WTC11 (cell line): ENCODE measurements at places on chromosomes 1 and 21. TPM values are rescaled to one million over a fixed set of nuclear protein-coding genes. Genes with fewer than 3 reads are reported as not detected.

Gene FAM229A
- 6.7 to 10.4 TPM (median 9.4 TPM) in 3 replicates for total RNA-seq

Gene FNBP1L
- 79.1 to 81.8 TPM (median 79.6 TPM) in 3 replicates for total RNA-seq

Gene SPRR1A
- not detected in 3 replicates for total RNA-seq

DNA sequence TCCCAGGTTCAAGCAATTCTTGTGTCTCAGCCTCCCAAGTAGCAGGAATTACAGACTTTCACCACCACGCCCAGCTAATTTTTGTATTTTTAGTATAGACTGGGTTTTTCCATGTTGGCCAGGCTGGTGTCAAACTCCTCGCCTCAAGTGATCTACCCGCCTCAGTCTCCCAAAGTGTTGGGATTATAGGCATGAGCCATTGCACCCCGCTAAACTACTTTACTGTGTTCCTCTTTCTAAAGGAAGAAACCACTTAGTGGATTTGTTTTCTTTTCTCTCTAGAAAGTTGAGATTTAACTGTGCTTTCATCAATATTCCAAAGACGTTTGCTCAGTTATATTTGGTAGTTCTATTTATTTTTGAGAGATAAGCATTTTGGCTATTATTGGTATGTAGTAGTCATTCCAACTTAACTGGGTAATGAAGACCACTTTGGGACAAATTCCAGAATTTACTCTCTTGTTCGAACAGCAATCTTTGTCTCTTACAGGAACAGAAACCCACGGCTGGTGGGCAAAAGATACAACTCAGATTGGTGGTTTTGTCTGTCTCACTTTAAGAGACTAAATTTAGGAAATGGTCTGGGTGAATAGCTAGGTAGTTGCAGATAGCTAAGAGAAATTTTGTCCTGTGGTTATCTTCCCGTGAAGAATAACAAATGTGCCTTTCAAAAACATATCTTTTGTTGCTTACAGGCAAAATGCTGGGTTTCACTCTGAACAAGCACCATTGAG is 103.5 kb upstream of the CD55 start:
- no peak for DNase-seq

Gene SPRR2G
- not detected in 3 replicates for total RNA-seq

DNA sequence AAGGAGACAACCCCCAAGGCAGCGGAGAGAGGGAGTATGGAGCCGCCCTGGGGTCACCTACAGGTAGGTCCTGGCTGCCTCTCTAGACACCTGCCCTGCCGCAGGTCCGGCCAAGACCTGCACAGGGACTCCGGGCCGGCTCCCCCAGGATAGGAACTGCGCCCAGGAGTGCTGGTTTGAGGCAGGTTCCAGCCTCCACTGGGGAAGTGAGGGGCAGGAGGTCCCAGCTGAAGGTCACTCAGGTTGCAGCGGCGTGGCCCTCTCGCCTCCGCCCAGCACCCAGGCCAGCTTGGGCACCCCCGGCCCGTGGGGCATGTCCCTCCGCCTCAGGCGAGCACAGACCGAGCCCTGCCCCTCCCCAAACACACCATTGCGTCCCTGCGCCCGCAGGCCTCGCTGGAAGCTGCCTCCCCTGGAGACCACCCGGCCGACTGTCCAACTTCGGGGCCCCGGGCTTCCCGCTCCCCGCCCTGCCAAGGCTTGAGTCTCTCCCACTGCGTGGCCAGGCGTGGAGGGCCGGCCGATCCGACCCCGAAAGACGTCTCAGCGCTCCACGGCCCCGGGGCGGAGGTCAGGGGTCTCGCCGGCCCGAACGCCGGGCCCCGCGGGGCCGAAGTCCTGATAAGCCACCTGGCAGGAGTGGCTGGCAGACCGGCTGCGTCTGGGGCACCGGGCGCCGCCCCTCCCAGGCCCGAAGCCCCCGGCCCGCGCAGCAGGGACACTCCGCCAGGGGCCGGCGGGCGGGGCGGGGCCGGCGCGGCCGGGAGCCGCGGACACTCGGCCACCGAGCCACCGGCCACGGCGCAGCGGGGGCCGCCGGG is 1.4 kb upstream of the SKI start:
- peak; percentile 53 for DNase-seq

GRCh38 chr1:236774926-236775325 is 20.2 kb upstream of the MTR start:
- DNase-seq: no peak

- DNase-seq: no peak
These were observed 8.8 kb downstream of the PCP4L1 start for GRCh38 chr1:161267321-161267720.

Gene ATP1A2
- total RNA-seq: 22.8 to 25.6 TPM (median 23.2 TPM) in 3 replicates

Gene S100A9
- 0.33 to 0.37 TPM in 2 of 3 replicates, not detected in the other for total RNA-seq

Gene IRF6
- total RNA-seq: 16.6 to 17.9 TPM (median 17.2 TPM) in 3 replicates

Gene LRRC38
- total RNA-seq: 0.15 to 0.25 TPM (median 0.16 TPM) in 3 replicates

GRCh38 chr1:67436511-67437055 is 6.4 kb upstream of the SERBP1 start:
- no peak for DNase-seq

GRCh38 chr1:114352797-114353196 is 158.2 kb downstream of the TRIM33 start:
- no peak for DNase-seq

DNA sequence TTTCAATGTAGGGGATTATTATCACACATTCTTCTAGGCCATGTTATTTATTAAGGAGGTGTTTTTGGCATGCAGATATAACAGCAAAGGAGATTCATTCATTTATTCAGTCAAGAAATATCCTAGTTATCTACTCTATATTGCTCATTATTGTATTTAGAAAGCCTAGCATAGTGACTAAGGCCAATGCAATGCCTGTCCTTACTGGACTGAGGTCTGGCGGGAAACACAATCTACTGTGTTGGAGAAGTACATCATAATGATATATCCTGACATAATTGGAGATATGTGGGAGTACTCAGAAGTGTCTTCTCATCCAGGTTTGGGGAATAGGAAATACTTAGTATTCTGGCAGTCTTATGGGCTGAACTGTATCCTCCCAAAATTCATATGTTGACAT is 421.5 kb upstream of the USP24 start:
- no peak for DNase-seq

Gene CPT2
- total RNA-seq: 30.3 to 33.7 TPM (median 31.8 TPM) in 3 replicates

- no peak for DNase-seq
These were observed 124.6 kb downstream of the TGFBR3 start for GRCh38 chr1:91761295-91761721.

Gene ERICH3
- 0.07 TPM in 1 of 3 replicates, not detected in the others for total RNA-seq

- peak; percentile 78 for DNase-seq
These were observed 16.4 kb downstream of the ECHDC2 start for GRCh38 chr1:52904927-52905698.

DNA sequence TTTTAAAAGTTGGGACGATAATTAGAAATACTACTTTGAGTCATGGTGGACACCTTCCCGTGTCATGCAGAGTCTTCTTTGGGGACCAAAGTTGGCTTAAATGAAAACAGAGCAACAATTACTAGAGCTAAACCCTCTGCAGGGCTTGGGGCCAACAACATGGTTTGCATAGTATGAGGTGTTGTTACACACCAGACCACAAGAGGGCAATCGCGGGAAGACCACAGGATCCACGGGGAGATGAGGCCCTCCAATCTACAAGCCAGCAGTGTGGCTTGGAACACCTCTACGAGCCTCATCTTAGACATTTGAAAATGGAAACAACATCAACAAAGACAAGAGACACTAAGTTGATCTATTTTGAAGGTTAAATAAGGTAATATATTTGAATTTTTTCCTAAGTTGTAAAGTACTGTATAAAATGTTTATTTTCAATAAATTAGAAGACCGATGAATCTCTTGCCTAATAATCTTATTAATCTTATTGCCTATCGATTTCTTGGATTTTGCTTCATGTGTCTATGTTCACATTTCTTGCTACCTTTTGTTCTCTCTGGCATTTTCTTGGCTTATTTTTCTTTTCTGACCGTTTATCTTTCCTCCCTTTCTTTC is 8.2 kb upstream of the SMCP start:
- DNase-seq: peak; percentile 26

Gene OR2L3
- total RNA-seq: not detected in 3 replicates

DNA sequence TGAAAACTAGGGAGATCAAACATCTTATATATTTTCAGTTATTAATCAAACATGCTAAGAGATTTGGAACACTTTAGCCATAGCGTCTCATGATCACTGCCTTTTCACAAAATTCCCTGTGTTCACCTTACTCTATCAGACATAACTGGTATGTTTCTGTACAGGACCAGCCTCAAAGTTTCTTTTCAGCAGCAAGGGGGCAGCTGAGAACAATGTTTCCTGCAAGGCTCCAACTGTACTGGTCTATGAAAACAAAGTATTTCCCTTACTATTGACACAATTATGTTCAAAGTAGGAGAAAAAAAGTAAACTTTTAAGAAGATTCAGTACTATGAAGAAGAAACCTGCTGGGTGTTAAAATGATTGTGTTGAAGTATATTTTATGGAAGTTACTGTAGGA is 98.5 kb downstream of the ATF6 start:
- DNase-seq: no peak

Gene PALMD
- total RNA-seq: 0.07 to 0.09 TPM in 2 of 3 replicates, not detected in the other

DNA sequence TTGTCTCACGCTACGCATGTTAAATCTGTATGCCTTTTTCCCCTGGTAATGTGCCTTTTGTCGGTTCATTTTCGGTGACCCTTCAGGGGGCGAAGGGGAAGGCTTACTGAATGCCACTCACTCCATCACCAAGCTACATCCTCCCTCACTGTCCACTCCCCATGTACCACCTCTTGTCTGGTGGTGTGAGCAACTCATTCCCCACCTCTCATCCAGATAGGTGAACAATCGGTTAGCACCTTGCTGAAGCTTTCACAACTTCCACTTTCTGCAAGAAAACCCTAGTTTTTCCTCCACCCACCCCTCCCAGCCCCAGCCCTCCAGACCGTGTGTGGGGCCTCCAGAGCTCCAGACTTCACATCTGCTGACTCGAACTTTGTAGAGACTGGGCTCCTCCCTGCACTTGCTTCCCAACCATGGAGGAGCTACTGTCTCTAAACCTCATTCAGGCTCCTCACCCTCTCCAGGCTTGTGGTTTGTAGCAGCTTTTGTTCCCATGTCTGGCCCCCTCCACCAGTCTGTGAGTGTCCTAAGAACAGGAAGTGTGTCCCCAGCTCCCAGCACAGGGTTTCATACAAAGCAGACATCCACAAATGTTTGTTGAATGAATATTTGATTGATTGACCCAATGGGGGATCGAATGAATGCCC is 48.4 kb upstream of the RUNX3 start:
- DNase-seq: no peak

- peak; percentile 94 for DNase-seq
These were observed 2.4 kb downstream of the RUSC1 start for GRCh38 chr1:155322953-155323728.

Gene CD48
- 0.37 to 0.96 TPM (median 0.66 TPM) in 3 replicates for total RNA-seq

DNA sequence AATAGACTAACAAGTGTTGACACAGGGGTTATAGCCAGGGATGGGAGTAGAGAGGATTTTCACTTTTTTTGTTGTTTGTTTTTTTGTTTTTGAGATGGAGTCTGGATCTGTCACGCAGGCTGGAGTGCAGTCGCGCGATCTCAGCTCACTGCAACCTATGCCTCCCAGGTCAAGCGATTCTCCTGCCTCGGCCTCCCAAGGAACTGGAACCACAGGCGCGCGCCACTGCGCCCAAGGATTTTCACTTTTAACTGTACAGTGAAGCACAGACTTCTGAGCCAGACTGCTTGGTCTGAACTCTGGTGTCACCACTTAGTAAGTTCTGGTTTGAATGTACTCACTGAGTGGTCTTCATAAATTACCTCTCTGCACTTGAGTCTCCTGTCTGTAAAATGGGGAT is 40.2 kb upstream of the WASF2 start:
- DNase-seq: no peak

DNA sequence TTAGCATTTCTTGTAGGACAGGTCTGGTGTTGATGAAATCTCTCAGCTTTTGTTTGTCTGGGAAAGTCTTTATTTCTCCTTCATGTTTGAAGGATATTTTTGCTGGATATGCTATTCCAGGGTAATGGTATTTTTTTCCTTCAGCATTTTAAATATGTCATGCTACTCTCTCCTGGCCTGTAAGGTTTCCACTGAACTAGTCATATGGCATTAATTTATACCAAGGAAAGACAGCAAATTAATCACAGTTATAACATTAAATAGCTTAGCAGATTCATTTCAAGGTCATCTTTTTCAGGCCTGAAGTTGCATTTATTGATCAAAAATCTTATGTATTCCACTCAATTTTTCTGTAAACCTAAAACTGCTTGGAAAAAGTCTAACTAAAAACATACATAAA is 54.9 kb downstream of the AK5 start:
- DNase-seq: no peak

DNA sequence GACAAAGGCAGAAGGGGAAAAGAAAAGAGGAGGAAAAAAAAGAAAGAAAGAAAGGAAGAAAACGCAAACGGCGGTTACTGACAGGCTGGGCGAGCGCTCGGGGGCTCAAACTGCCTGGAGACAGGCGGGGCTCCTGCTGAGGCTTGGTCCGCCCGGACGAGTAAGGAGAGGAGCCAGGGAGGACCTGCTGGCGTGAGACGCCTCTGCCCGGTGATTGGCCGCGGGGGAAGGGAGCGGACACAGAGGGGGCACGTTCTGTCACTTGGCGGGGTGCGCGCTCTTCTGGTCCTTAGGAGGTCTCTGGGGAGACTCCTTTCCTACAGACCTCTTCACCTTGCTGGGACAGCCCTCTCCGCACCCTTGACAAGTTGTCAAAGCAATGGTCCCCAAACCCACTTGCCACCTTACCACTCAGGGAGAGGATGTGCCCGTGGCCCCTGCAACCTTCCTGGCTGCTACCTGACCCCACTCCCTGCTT is 791 bp upstream of the PIK3R3 start:
- DNase-seq: no peak

GRCh38 chr1:173410794-173411236 is 66.3 kb upstream of the PRDX6 start:
- DNase-seq: no peak

DNA sequence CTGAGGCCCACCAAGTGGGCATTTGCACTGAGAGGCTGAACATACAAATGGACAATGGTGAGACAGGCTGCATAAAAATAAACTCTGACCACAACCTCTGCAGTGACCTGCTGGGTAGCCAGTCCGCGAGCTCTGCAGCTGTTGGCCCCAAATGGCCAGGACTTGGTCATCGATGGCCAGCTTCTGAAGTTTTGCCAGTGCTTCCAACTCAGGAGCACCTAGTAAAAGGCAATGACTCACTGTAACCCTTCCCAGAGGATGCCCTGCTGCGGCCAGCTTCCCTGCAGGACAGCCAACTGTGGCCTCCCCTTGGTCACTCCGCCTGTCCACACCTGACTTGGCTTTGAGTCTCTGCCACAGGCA is 185.4 kb downstream of the DYRK1A start:
- DNase-seq: no peak

Gene NUF2
- total RNA-seq: 25.9 to 32.9 TPM (median 26.1 TPM) in 3 replicates

GRCh38 chr1:172401892-172402291 is 18.6 kb upstream of the C1orf105 start:
- peak; percentile 26 for DNase-seq

- no peak for DNase-seq
These were observed 71.2 kb downstream of the FGGY start for GRCh38 chr1:59368008-59368670.

- DNase-seq: no peak
These were observed 6.6 kb upstream of the C2CD2 start for GRCh38 chr21:41960386-41960785.

Gene SLC1A7
- 0.07 to 0.14 TPM in 2 of 3 replicates, not detected in the other for total RNA-seq

Gene FGGY
- 12.0 to 23.2 TPM (median 17.8 TPM) in 3 replicates for total RNA-seq

- DNase-seq: no peak
These were observed 184.5 kb downstream of the CHRM3 start for GRCh38 chr1:239570878-239571277.

Gene GJB5
- 0.55 to 0.96 TPM (median 0.89 TPM) in 3 replicates for total RNA-seq
